Mesothelial cell of epicardium (in vitro differentiated cells): ENCODE measurements at places on chromosomes 16 and 17.

DNA sequence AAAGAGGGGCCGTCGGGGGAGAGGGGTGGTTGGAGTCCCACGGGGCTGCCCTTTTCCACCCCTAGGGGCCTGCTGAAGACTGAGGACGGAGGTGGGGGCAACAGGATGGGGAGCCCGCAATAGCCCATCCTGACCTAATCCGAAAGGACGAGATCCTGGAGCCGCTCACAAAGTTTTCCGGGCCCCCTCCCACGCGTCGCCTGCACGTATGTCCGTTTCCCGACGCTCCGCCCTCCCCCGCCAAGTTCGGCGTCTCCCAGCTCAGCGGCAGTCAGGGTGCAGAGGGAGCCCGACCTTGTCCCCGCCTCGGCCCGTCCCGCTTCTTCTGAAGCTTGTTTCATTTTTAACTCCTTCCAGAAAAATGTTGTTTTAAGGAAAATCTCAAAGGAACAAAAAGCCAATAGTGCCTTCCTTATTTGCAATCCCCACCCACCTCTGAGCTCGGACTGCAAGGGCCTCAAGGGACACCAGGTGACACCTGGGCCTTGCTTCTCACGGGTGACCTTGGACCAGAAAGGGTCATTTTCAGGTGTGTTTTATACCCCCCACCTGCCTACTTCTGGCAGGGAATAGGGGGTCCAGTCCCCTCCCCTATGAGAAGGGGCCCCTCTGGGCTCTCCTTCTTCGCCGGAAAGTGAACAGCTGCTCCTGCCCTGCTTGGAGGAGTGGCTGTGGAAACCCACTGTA lies 3.4 kb upstream of the ZNF423 start:
- no peak for DNase-seq

GRCh38 chr16:10368969-10369551 lies 16.8 kb upstream of the ATF7IP2 start:
- no peak for DNase-seq

DNA sequence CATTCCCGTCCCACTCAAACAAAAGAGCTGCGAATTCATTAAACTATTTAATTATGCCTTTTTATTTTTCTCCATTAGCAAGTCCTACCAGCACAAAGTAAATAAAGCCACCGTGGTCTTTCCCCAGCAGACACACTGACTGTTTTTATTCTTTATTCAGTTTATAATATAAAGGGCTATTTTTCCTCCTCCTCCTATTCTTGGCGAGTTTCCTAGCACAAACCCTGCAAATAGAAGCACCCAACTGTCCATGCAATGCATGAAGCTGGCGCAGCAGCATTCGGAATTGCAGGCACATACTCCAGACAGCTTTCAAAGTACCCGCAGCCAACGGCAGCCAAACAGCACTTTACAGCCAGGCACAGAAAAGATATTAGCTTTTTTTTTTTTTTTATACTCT lies 583.4 kb upstream of the PSMD7 start:
- DNase-seq: no peak

DNA sequence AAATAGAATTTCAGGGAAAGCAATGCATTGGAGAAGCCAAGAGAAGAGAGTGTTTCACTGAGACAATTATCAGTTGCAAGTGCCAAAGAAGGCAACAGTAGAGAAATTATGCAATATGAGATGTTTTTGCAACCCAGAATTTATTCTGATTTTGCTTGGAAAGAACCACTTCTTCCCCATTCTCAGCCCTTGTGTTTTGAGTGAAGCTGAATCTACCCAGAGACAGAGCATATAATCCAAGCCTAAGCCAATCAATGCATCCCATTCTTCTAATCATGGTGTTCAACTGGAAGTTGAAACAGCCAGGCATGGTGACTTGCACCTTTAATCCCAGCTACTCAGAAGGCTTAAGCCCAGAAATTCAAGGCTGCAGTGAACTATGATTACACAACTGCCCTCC lies 6.9 kb upstream of the SCNN1G start:
- no peak for DNase-seq

- DNase-seq: no peak
Observed at GRCh38 chr17:44922136-44922535, 6.8 kb upstream of the GFAP start.

- no peak for DNase-seq
Observed at GRCh38 chr17:63946440-63947363, 14.6 kb upstream of the CD79B start.

DNA sequence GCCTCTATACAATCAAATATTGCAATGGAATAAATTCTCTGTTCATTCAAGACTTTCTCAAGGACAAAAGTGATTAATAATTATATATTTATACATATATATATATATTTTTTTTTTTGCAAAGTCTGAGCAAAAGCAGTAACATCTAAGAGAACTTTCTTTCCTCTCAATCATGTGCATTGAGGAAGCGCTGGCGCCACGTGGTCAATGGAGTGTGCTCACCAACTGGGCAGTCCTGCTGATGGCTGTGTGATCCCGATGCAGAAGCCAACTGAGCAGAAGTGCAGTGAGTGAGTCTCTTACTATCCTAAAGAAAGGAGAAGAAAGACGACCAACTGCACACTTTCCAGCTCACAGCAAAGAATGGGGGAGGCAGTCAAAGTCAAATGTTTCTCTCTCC lies 37.2 kb upstream of the ULK2 start:
- no peak for DNase-seq

GRCh38 chr17:6668219-6668618 lies 16.7 kb downstream of the C17orf100 start:
- no peak for DNase-seq

DNA sequence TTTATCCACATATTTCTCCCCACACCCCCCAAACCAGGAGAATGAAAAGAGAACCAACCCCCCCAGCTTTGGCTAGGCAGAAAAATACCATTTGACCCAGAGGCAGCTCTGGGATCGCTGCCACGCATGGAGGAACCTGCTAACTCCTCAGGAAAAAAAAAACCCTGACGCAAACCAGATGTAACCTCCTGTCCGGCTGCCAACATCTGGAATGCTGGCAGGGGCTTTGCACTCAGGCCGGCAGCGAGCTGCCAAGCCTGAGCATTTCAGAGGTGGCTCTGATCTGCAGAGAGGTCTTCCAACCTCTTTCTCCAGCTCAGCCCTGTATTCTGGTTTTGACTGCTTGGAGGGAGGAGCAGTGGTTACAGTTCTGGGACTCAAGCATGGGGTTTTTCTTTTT lies 8.2 kb downstream of the IGFBP4 start:
- no peak for DNase-seq

GRCh38 chr17:2029911-2030778 lies at the start of gene DPH1:
TSS of gene DPH1 (plus strand) at chr17:2030153. CDS start at chr17:2030170, 17 bp downstream.
- peak; percentile 66 for DNase-seq

- no peak for DNase-seq
Observed at GRCh38 chr16:17408955-17409441, 61.8 kb downstream of the XYLT1 start.

DNA sequence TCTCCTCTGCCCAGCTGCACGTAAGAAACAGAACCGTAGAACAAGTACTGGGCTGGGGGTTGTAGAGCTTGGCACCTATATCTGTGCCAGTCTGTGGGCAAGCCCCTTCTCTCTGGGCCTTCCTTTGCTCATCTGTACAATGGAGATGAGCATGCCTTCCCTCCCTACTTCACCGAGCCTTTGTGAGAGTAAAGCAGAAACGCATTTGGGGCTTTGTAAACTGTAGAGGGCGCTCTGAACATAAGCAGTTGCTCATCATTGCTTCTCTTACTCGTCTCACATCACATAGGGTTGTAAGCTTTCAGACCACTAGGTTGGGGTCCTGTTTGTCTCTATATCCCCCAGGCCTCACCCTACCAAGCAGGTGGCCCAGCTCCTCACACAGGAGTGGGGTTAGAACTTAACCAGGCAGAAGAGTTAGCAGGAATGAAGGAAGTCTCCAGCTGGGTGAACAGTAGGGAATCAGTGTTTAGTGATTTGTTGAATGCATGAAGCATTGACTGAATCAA lies 15.1 kb downstream of the SAMD14 start:
- no peak for DNase-seq

- no peak for DNase-seq
Observed at GRCh38 chr16:3035289-3035971, 1.3 kb downstream of the BICDL2 start.

- DNase-seq: peak; percentile 9
Observed at GRCh38 chr17:79982986-79983385, 52.7 kb downstream of the TBC1D16 start.

GRCh38 chr16:14963281-14964173 lies 11.3 kb upstream of the PDXDC1 start:
- DNase-seq: no peak

GRCh38 chr16:11396241-11397048 lies 51.2 kb downstream of the RMI2 start:
- DNase-seq: peak; percentile 56

- no peak for DNase-seq
Observed at GRCh38 chr16:69482410-69482991, 58.1 kb downstream of the CYB5B start.

GRCh38 chr17:76178124-76178523 lies 37.1 kb upstream of the FOXJ1 start:
- DNase-seq: no peak

DNA sequence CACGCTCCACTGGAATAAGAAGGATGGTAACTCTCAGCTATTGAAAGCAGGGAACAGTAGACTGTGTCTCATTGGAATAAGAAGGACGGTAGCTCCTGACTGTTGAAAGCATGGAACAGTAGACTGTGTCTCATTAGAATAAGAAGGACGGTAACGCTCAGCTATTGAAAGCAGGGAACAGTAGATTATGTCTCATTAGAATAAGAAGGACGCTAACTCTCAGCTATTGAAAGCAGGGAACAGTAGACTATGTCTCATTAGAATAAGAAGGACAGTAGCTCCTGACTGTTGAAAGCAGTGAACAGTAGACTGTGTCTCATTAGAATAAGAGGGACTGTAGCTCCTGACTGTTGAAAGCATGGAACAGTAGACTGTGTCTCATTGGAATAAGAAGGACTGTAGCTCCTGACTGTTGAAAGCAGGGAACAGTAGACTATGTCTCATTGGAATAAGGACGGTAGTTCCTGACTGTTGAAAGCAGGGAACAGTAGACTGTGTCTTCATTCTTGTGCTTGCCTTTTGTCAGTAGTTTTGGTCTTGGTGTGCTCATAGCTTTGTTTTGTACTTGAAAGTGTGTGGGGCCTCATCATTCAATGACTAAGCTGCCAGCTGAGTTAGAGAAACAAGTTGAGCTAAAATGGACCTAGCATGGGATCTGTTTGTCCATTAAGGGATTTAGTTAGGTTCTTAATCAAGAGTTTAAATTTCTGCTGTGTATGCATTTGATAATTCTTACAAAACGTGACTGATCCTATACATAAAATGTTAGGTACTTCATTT lies 58.5 kb downstream of the BANP start:
- no peak for DNase-seq

GRCh38 chr17:2749784-2750181 lies 331 bp upstream of the CCDC92B start:
- DNase-seq: peak; percentile 77

DNA sequence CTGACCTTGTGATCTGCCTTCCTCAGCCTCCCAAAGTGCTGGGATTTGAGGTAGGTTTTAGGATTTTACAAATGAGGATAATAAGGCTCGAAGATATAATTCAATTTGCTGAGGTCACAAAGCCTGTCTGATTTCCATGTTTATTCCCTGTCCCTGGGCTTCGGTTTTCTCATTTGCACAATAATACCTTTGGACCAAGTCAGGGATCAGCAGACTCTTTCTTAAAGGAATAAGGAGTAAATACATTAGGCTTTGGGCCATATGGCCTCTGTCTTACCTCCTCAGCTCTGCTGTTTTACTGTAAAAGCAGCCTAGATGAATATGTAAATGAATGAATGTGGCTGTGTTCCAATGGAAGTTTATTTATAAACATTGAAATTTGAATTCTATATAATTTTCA lies 442.8 kb downstream of the HS3ST4 start:
- no peak for DNase-seq

- DNase-seq: no peak
Observed at GRCh38 chr16:85445064-85445778, 167.9 kb upstream of the GSE1 start.

- no peak for DNase-seq
Observed at GRCh38 chr17:72617557-72617956, 474.9 kb downstream of the SLC39A11 start.

DNA sequence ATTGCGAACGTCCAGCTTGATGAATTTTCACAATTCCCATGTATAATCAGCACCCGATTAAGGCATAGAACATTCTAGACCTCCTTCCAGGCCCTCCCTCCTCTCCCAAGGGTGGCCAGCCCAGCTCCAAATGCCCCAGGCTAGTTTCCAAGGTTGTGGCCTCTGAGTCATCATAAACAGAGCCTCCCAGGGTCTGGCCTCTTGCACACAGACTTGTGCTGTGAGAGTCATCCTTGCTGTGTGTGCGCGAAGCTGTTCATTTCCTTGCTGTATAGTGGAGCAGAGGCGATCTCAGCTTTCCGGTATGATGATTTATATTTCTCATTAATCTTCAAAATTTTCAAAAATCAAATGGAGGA lies 20.5 kb upstream of the JPH3 start:
- DNase-seq: no peak

GRCh38 chr16:16136588-16136987 lies 86.7 kb downstream of the ABCC6 start:
- DNase-seq: no peak

DNA sequence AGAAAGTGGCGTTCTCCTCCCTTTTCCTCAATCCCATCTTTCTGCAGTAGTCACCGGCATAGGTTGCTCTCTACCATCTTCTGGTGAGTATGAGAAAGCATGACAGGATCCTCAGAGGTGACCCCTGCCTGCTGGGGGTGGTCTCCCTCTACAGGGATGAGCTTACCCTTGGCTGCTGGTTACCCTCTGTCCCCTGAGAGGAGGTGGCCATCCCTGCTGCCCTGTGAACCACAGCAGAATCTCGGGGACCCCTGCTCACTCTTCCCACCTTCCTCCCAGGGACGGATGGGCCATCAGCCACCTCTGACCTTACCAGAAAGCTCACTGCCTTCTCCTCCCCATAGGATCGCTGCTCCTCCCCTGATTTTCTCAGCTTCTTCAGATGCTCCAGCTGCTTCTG lies 7.8 kb downstream of the MEFV start:
- DNase-seq: no peak

DNA sequence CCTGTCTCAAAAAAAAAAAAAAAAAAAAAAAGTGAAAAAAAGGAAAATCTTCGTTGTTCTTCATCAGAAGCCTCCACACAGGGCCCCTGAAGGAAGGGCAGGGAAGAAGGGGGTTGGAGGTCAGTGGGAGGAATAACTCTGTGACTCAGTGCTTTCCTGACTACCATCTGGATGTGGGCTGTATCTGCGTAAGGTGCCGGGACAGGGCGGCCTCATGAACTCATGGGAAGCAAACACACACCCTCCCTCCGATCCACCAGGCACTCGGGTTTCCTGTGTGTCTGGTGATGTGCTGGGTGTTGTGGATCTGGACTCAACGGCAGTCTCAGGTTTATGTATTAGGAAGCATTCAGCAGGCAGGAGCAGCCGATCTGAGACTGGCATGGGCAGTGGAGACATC lies 691.6 kb downstream of the WWOX start:
- DNase-seq: no peak

- no peak for DNase-seq
Observed at GRCh38 chr16:31618130-31618529, 90.4 kb downstream of the AHSP start.

DNA sequence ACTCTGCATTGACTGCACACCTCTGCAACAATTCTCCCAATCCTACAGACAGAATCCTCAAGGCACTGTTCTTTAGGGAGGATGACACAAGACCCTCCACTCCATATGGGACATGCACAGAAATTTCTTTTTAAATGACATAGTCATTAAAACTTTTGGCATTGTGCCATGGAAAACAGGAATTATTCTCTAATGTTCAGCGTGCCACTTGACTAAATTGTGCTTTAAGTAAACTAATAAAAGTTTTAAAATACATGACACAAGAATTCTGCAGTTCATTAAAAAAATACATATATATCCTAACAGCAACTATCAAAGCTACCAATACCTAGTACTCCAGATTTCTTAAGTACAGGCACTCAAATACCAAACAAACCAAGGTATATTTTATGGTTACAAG lies 16.0 kb downstream of the CEP112 start:
- DNase-seq: no peak
